ENCODE measurements at places on chromosomes 2 and 18. TPM values are rescaled to one million over a fixed set of nuclear protein-coding genes. Genes with fewer than 3 reads are reported as not detected.

DNA sequence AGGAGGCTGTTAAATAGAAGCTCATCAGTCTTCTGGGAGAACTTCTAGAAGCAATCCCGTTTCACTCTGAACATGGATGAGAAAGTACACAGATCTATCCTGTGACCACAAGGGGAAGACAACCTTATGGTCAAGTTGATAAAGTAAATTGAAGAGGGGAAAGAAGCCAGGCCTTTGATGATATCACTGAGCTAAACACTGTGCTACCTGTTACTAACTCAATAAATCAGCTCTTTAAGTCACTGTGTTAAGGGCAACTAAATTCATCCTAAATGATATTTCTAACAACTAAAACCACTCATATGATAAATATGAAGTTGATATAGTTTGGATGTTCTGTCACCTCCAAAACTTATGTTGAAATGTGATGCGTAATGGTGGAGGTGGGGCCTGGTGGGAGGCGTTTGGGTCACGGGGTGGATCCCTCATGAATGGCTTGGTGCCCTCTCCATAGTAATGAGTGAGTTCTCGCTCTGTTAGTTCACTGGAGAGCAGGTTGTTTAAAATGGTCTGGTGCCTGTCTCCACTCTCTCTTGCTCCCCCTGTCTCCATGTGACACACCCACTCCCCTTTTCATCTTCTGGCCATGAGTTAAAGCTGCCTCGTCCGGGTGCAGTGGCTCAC lies 23.6 kb downstream of the OLA1 start:
- no peaks in the 10 kb centered on the region for H3K27me3 ChIP-seq
- no peak overlapping the region for H3K4me3 ChIP-seq
- H3K36me3 ChIP-seq: no peaks in the 10 kb centered on the region
- H3K27ac ChIP-seq: no peak overlapping the region

DNA sequence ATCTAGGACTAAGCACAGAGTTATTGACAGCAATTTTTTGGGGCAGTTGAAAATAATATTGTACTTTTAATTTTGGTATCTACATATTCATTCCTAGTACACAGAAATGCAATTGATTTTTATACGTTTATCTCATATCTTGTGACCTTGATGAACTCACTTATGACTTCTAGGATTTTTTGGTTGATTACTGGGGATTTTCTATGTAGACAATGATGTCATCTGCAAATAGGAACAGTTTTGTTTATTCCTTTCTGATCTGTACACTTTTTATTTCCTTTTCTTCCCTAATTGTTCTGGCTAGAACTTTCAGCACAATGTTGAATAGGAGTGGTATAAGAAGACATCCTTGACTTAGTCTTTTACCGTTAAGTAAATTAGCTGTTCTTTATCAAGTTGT lies 143.5 kb upstream of the PGAP1 start:
- H3K36me3 ChIP-seq: no peaks in the 10 kb centered on the region
- DNase-seq: no peak
- no peak overlapping the region for H3K27ac ChIP-seq

DNA sequence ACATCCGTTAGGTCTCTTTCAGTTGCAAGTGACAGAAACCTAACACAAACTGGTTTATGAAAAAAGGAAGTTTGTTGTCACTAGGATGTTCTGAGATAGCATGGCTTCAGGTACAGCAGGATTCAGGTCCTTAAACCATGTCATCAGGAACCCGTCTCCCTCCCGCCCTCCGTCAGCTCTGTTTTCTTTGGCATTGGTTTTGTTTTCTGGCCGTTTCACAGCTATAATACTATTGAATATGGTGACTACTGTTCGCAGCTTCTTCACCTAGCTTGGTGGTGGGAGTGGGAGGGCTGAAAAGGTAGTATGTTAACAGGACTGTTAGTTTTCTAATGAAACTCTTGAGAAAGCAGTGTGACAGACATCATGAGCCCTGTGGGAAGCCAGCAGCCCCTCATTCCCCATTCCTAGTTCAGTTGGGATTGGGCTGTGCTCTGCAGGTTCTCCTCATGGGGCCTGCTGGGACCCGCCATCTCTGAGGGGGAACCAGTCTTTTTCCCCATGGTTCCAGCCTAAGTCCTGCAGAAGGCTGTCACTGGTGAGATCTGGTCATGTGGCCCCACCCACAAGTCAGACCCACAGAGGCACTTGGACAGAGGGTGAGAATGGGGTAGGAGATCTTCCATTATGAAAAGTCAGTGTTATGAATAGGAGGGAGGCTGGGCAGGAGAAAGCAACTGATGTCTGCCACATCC lies 12.1 kb downstream of the PTMA start:
- DNase-seq: no peak
- no peaks in the 10 kb centered on the region for H3K36me3 ChIP-seq
- no peak overlapping the region for H3K27ac ChIP-seq
- H3K27me3 ChIP-seq: no peaks in the 10 kb centered on the region

DNA sequence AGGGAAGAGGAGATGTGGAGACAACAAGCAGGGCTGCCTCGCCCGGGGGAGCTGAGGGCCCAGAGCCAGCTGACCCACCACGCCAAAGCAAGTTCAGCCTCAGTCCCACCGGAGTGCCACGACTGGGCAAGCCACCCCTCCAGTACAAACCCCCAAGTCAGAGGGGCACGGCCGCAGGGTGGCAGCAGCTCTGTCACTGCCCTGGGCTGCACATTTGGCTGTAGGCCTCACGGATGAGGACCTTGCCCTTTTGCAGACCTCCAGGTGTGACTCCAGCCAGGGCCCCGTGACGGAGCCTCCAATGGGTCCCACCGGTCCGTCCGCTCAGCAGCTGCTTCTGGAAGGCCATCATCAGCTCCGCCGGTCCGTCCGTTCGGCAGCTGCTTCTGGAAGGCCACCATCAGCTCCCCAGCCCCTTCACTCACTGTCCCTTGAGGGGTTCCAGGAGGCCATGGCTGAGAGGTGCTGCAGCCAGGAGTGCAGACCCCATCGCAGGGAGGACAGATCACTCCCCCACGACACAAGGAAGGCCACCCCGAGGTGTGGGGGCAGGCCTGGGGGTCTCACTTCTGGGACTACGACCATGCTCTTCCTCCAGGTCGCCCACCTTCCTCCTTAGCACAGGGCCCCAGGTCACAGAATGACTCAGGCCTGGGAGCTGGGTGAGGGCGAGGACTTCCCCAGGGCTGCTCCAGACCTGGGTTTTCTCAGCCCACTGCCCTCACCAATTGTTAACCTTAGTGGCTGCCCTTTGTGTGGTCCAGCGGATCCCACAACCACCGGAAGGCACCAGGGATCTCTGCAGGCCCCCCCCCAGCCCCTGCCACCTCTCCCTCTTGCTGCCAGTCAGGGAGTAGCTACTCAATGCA lies 24.6 kb upstream of the STK25 start:
- DNase-seq: no peak
- H3K4me1 ChIP-seq: no peaks in the 10 kb centered on the region
- H3K27ac ChIP-seq: no peak overlapping the region
- no peaks in the 10 kb centered on the region for H3K36me3 ChIP-seq

DNA sequence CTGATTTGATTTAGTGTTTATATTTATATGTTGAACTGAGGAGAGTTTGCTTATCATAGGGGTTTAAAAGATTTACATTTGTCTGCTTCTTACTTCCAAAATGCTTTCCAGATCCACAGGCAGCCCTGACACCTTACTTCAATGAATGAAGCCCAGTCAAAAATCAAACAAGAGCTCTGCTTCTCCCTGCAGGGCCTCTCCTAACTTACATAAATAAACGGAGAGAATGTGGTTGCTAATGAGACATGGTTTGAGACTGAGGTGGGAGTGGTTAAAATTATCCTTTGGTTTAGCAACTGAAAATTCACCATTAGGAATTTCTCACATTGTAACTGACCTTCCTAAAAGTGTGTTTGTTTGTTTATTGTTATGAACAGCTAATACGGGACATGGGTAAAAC lies 612.3 kb upstream of the FANCL start:
- no peaks in the 10 kb centered on the region for H3K4me1 ChIP-seq
- H3K27me3 ChIP-seq: no peaks in the 10 kb centered on the region
- no peak overlapping the region for H3K4me3 ChIP-seq
- no peak overlapping the region for H3K27ac ChIP-seq
- no peak for DNase-seq

DNA sequence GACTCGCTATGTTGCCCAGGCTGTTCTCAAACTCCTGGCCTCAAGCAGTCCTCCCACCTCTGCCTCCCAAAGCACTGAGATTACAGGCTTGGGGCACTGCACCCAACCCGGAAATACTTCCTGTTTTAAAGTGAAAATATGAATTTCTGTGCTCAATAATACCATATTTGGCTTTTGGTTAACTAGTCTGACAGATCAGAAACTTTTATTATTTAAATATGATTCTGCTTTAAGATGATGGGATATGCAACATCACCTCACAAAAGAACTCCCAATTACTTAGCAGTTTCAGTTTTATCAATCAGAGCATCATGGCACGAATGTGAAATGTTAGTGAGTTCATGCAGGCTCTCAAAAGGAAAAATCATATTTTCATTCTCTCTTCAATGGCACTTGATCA lies 120.6 kb downstream of the PTRHD1 start:
- no peak for DNase-seq
- no peak overlapping the region for H3K27ac ChIP-seq
- no peaks in the 10 kb centered on the region for H3K4me1 ChIP-seq
- no peak overlapping the region for H3K4me3 ChIP-seq
- no peaks in the 10 kb centered on the region for H3K27me3 ChIP-seq

Gene RGPD6
- 20.3 TPM for total RNA-seq

Gene DSG1
- total RNA-seq: 0.05 TPM

GRCh38 chr2:44602446-44602845 lies 240.7 kb downstream of the CAMKMT start:
- no peaks in the 10 kb centered on the region for H3K27me3 ChIP-seq
- H3K36me3 ChIP-seq: no peaks in the 10 kb centered on the region
- no peak overlapping the region for H3K4me3 ChIP-seq
- no peaks in the 10 kb centered on the region for H3K4me1 ChIP-seq

Gene ITGB6
- total RNA-seq: 7.6 TPM

Gene CD207
- total RNA-seq: not detected

Gene COL3A1
- total RNA-seq: 458 TPM

Gene KDSR
- 43.7 TPM for total RNA-seq

Gene ELOA2
- not detected for total RNA-seq

GRCh38 chr2:158529379-158530259 lies 72.9 kb downstream of the PKP4 start:
- peak; percentile 72 for DNase-seq
- no peaks in the 10 kb centered on the region for H3K27me3 ChIP-seq
- H3K27ac ChIP-seq: no peak overlapping the region
- H3K36me3 ChIP-seq: no peaks in the 10 kb centered on the region
- no peak overlapping the region for H3K4me3 ChIP-seq

DNA sequence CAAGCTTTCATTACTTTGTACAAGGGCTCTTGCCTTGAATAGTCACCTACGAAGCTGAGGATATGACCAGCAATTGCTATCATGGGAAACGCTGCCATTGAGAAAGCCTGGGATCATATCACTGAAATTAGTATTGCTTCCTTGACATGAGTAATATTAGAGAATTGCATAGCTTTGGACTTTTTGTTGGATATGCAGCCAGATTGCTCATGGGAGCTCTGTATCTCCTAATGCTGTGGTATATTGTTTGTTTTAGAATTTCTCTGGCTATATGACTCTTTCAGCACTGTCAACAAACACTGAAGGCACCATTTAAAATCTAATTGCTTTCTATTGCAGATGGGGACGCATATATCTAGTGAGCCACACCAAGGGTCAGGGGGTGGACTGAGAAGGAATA lies 80.0 kb upstream of the WDSUB1 start:
- no peaks in the 10 kb centered on the region for H3K27me3 ChIP-seq
- H3K4me3 ChIP-seq: no peak overlapping the region
- peaks cover 3% of the 10 kb centered on the region for H3K4me1 ChIP-seq
- no peak for DNase-seq
- peaks cover 14% of the 10 kb centered on the region for H3K36me3 ChIP-seq

- H3K4me1 ChIP-seq: peaks cover 1% of the 10 kb centered on the region
- no peaks in the 10 kb centered on the region for H3K36me3 ChIP-seq
- H3K27ac ChIP-seq: no peak overlapping the region
- no peak overlapping the region for H3K4me3 ChIP-seq
These were observed 466.1 kb downstream of the TGIF1 start for GRCh38 chr18:3916082-3916481.

GRCh38 chr2:106869512-106870275 lies 16.3 kb downstream of the ST6GAL2 start:
- no peak overlapping the region for H3K27ac ChIP-seq
- H3K4me1 ChIP-seq: no peaks in the 10 kb centered on the region
- no peaks in the 10 kb centered on the region for H3K27me3 ChIP-seq
- no peaks in the 10 kb centered on the region for H3K36me3 ChIP-seq

- no peak overlapping the region for H3K4me3 ChIP-seq
- no peak overlapping the region for H3K27ac ChIP-seq
These were observed 20.5 kb downstream of the UBE2F start for GRCh38 chr2:237987268-237987667.

Gene C2orf15
- total RNA-seq: 0.59 TPM

Gene MEP1B
- not detected for total RNA-seq

- H3K4me3 ChIP-seq: no peak overlapping the region
- no peak overlapping the region for H3K27ac ChIP-seq
- H3K36me3 ChIP-seq: no peaks in the 10 kb centered on the region
- no peaks in the 10 kb centered on the region for H3K27me3 ChIP-seq
- no peaks in the 10 kb centered on the region for H3K4me1 ChIP-seq
These were observed 26.4 kb downstream of the KCNIP3 start for GRCh38 chr2:95323347-95324155.

GRCh38 chr2:224042191-224042696 lies 3.2 kb upstream of the SERPINE2 start:
- no peaks in the 10 kb centered on the region for H3K27me3 ChIP-seq
- H3K27ac ChIP-seq: no peak overlapping the region
- DNase-seq: peak; percentile 34
- peaks cover 9% of the 10 kb centered on the region for H3K4me1 ChIP-seq

Gene DTYMK
- total RNA-seq: 25.5 TPM

- H3K4me1 ChIP-seq: no peaks in the 10 kb centered on the region
- no peaks in the 10 kb centered on the region for H3K27me3 ChIP-seq
- DNase-seq: no peak
- no peak overlapping the region for H3K4me3 ChIP-seq
- no peaks in the 10 kb centered on the region for H3K36me3 ChIP-seq
These were observed 19.1 kb upstream of the B3GNT2 start for GRCh38 chr2:62176801-62177200.

Gene SLC23A3
- 1.2 TPM for total RNA-seq

DNA sequence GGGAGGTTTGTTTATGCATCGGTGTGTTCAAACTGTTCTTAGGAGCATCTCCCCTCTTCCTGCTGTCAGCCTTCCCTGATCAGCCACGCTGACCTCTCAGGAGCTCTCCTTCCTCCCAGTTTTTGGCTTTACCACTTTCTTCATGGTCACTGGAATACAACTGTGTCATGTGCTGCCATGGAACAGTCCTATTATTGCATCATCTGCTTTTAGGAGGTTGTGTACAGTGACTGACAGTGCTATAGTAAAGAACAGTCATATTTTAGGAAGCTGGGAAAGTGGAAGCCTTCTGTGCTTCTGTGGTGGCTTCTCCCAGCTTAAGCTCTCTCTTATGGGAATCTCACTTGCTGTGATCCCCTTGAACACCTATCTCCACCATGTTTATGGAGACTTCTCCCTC lies 165.5 kb downstream of the TPGS2 start:
- H3K4me3 ChIP-seq: no peak overlapping the region
- DNase-seq: no peak
- no peak overlapping the region for H3K27ac ChIP-seq
- no peaks in the 10 kb centered on the region for H3K27me3 ChIP-seq
- no peaks in the 10 kb centered on the region for H3K36me3 ChIP-seq

- no peak overlapping the region for H3K4me3 ChIP-seq
- H3K36me3 ChIP-seq: no peaks in the 10 kb centered on the region
- no peaks in the 10 kb centered on the region for H3K27me3 ChIP-seq
- no peak overlapping the region for H3K27ac ChIP-seq
- no peaks in the 10 kb centered on the region for H3K4me1 ChIP-seq
These were observed 34.5 kb upstream of the AFF3 start for GRCh38 chr2:100176925-100177324.

GRCh38 chr2:47945046-47945781 lies 38.9 kb upstream of the FBXO11 start:
- H3K27ac ChIP-seq: no peak overlapping the region
- no peaks in the 10 kb centered on the region for H3K36me3 ChIP-seq
- H3K4me1 ChIP-seq: no peaks in the 10 kb centered on the region

Data from astrocyte (in vitro differentiated cells and primary cell).